GOT3 (cell line): ENCODE measurements at places on chromosomes 1 and 21.

DNA sequence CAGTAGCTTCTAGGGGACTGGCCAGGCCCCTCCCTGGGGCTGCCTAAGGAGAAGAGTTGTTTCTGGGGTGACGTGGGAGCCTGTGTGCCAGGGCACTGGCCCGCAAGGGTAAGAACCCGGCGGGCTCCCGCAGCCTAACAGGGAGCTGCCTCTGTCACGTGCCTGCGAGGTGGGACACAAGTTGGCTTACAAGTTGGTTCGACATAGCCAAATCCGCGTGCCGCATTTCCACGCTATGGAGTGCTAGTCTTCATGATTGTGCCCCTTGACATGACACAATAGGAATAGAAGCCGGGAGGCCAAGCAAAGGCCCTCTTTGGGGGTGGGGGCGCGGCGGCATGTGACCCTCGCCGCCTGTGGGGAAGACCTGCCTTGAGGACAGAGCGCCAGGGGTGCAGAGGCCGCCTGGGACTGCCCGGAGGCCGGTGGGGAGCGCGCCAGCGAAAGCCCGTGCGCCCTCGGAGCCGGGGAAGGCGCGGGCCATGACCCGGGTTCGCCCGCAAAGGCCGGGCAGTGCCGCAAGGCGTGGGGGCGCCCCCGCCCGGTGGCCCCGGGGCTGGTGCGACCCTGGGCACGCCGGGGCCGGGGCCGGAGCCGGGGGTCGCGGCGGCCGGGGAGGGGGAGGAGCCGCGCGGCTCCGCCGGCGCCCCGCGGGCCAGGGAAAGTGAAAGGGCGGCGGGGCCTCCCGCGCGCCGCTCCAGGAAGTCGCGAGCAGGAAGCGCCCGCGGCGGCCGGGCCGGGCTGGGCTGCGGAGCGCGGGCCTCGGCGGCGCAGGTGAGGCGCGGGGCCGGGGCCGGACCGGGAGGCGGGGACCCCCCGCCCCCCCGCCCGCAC, at the start of gene SLC37A1:
SLC37A1 (plus strand) TSS at position 702 of the 834 bp plus-strand sequence. CDS start 4,603 bp downstream, outside the sequence.
- no peak for DNase-seq

DNA sequence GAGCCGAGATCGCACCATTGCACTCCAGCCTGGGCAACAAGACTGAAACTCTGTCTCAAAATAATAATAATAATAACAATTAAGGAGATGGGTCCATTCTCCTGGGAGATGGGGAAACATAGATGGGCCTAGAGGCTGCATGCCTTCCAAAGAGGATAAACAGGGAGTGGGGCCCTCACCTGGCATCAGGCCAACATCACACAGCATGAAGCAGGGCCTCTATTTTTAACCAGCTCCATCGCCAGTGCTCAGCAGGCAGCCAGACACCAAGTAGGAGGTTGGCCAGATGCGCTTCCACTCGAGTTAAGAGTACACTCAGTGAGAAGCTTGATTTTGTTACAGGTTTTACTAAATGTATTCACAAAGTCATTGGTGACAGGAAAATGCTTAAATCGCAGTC, 352.0 kb downstream of the RRAGC start:
- no peak for DNase-seq

DNA sequence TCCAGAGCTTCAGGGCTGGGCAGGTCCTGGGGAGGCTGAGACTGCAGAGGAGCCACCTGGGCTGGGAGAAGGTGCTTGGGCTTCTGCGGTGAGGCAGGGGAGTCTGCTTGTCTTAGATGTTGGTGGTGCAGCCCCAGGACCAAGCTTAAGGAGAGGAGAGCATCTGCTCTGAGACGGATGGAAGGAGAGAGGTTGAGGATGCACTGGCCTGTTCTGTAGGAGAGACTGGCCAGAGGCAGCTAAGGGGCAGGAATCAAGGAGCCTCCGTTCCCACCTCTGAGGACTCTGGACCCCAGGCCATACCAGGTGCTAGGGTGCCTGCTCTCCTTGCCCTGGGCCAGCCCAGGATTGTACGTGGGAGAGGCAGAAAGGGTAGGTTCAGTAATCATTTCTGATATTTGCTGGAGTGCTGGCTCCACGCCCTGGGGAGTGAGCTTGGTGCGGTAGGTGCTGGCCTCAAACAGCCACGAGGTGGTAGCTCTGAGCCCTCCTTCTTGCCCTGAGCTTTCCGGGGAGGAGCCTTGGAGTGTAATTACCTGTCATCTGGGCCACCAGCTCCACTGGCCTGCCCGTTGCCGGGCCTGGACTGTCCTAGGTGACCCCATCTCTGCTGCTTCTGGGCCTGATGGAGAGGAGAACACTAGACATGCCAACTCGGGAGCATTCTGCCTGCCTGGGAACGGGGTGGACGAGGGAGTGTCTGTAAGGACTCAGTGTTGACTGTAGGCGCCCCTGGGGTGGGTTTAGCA, 9.3 kb downstream of the MYBPH start:
- DNase-seq = no peak

DNA sequence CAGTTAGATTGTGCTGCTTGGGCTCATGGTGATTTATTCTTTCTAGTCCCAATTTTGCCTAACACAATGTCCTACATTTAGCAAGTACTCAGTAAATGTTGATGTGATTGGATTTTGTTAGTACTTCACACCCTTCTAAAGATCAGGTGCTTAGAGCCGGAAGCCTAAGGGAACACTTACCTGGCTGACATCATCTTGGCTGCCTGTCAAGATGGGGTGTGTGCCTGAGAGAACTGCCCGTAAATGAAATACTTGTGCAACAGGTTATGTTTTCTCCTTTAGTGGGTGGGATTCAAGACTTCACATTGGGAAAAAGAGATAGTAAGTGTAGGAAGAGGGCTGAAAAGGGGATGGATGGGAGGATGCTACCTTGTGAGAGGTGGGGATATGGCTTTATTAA, 75.5 kb upstream of the MACF1 start:
- DNase-seq = no peak

DNA sequence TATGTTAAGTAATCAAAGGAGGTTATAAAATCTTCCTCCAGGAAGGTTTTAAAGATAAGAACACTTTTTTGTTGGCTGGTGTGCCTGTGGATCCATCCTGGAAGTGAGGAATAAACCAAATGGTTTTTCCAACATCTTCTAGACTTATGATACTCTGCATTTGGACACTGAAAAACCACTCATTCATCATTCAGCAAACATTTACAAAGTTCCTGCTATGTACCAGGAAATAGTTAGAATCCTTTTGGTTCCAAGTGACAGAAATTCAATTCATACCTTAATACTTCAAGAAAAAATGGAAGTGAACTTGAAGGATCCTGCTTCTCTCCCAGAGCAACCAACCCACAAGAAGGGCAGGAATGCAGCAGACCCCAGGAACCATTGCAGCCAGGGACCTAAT, 39.6 kb upstream of the PIGC start:
- DNase-seq = no peak

- no peak for DNase-seq
Observed at GRCh38 chr1:63813829-63814277, 40.0 kb downstream of the ROR1 start.

DNA sequence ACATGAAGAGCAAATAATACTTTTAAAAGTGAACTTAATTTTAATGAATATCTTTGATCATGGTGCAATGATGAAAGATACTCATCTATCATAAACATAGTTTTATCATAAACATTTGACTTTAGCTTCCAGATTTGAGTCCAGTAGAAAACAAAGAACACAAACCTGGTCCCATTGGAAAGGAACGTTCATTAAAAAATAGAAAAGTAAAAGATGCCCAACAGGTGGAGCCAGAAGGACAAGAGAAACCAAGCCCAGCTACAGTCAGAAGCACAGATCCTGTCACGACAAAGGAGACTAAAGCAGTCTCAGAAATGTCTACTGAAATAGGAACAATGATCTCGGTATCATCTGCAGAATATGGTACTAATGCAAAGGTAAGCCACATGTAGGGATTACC, 55.6 kb upstream of the MYOCOS start:
- no peak for DNase-seq

- no peak for DNase-seq
Observed at GRCh38 chr1:54365847-54366246, 40.3 kb downstream of the SSBP3 start.

DNA sequence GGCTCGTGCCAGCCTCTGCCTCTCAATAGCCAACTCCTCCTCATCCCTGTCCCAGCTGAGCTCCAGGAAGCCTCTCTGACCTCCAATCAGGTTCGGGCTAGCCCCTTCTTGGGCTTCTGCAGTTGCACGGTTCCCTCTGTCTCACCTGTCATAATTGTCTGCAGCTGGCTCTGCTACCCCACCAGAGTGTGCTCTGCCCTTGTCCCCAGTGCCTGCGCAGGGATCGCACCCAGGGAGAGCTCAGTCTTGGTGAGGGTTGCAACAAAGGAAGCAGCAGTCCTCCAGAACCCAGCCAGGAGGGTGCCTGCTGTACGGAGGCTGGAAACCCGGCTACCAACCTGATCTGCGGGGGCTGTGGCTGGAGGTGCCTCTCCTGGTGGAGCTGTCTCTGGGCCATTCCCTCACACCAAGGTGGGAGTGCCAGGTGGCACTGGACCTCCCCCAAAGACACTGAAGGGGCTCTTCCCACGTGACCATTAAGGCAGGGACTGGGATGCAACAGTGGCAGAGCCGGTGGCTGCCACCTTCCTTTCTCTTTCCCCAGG, 63.5 kb upstream of the DMRTB1 start:
- no peak for DNase-seq

DNA sequence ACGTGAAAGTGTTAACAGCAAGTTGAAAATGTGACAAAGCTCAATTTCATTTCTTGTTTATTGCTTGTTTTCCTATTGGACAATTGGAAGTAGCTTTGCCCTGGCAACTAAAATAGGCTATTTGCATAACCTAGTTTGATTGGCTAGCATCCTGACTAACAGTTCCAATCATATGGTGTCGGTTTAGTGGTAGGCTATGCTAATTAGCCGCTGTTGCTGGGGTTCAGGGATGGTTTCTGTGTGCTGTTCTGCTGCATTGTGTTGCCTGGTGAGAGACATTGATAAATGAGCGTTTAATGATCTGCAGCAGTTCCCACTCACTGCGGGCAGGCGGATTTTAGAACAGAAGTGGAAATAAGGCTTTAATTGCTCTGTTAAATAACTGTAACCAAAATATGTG, 68.5 kb downstream of the DYRK1A start:
- no peak for DNase-seq

DNA sequence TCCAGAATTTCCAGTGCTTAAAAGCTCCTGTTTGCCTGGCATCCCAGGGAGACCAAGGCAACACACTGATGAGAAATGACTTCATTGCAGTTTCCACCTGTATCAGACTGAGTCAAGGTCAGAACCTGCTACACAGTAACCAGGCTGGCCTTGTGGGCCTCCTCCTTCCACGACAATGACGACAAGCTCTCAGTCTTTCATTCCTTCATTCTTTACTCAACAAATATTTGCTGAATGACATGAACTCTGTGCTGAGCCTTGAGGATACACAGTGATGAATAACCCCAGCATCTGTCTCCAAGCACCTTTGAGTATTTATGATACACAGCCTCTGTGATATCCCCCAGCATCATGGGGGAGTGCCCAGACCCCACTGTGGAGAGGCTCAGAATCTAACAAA, 8.9 kb upstream of the LCE5A start:
- DNase-seq = no peak

GRCh38 chr1:234898455-234899033, 230.1 kb downstream of the TOMM20 start:
- DNase-seq = no peak

- DNase-seq = no peak
Observed at GRCh38 chr1:94332516-94332915, 85.7 kb upstream of the ABCD3 start.

GRCh38 chr1:177411381-177411780, 240.6 kb downstream of the BRINP2 start:
- no peak for DNase-seq

- no peak for DNase-seq
Observed at GRCh38 chr1:75170011-75170410, 35.8 kb downstream of the LHX8 start.

DNA sequence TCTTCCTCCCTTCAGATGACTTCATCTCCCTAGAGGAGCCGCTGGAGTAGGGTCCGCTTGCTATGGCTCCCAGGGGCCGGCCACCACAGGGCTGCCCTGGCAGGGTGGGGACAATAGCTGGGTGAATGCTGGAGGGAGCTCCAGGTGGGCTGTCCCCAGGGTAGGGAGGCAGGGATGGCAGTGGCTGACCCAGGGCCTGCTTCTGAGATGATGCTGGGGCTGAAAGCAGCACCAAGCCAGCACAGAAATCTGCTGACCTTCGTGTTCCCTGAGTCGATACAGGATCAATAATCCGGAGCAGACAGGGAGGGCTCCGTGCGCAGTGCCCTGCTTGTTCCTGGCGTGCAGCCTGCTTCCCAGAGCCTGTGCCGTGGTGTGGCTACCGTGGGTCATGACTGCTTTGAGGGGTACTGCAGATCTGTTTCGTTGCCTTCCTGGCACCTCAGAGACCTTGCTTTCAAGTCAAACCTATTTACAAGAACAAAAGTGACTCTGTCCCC, 34.0 kb downstream of the TFF3 start:
- DNase-seq = no peak

DNA sequence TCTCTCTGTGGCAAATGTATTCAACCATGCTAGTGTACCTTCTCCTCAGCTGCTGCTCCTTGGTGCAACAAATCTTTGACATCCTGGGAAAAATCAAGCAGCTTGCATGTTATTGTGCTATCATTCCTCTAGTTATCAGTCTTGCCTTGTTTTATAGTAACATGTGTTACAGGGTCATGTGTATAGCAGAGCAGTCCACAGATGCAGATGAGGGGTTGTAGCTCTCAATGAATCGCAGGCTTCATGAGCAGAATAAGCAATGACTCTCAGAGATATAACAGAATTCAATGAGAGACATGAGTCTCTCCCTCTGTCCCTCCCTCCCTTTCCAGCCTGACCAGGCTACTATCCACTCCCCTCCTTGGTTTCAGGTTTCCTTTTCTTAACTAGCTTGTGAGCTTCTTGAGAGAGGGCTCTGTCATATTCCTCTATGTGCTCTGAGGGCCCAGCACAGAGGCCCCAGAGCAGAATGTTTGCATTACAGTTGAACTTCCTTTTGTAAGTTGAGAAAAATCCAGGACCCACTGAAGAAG, 15.1 kb upstream of the JUN start:
- no peak for DNase-seq

- DNase-seq = no peak
Observed at GRCh38 chr1:40824591-40825434, 37.4 kb downstream of the CITED4 start.

DNA sequence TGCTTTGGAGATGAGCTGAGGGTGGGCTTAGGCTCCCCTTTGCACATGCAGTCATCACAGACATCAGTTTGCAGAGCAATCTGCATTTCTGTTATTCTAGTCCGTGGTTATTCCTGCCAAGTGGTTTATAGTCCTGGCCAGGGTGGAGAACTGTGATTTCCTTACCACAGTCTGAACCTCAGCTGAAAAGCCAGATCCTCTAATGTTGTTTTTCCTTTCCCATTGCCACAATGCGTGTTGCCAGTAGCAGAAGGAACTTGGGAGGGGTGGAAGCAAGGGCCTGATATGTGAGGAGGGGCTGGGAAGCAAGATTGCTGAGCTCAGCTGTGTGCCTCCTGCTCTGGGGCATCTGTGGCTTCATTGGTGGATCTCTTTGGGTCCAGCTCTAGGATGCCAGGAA, 18.0 kb upstream of the ST3GAL3 start:
- DNase-seq = no peak
